ENCODE measurements at places on chromosomes 12 and 14.

DNA sequence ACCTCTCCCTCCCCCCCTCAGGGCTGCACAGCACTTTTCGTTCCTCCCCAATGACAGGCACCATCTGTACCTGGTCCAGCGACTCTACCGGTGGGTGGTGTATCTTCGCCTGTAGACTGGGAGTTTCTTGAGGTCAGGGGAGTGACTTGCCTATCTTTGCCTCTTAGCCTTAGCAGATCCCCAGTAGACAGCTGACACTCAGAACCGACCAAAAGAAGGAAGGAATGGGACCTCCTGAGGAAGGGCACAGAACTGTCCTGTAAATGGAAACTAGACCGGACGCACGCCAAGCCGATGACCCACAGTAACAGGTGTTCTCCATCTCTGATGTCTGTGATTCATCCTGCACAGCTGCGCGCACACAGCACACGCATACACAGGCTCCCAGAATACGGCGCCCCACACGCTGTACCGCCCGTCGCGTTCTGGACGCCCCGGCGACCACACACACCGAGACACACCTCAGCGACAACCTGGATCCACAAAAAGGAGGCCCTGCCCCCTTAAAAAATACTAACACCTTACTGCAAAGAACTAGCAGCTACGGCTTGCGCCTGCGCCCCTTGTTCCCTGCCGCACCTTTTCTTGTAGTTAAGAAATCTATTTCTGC, 673 bp upstream of the TTC9 start:
- peak; percentile 34 for DNase-seq

DNA sequence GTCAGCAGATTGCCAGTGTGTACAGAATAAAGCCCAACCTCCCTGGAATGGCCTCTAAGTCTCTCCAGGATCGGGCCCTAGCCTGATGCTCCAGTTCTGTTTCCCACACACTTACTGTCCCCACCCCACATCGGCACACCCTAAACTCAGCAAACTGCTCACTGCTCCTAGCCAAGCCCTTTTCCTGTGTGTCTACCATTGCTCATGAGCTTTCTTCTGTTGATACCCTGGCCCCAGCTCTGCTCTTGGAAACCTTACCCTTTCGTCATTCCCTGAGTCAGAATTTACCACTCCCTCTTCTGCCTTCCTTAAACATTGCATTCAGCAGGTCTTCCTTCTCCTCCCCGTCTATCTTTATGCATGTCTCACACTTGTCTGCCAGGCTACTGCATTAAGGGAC, 158.9 kb downstream of the TMX1 start:
- peak; percentile 98 for DNase-seq

DNA sequence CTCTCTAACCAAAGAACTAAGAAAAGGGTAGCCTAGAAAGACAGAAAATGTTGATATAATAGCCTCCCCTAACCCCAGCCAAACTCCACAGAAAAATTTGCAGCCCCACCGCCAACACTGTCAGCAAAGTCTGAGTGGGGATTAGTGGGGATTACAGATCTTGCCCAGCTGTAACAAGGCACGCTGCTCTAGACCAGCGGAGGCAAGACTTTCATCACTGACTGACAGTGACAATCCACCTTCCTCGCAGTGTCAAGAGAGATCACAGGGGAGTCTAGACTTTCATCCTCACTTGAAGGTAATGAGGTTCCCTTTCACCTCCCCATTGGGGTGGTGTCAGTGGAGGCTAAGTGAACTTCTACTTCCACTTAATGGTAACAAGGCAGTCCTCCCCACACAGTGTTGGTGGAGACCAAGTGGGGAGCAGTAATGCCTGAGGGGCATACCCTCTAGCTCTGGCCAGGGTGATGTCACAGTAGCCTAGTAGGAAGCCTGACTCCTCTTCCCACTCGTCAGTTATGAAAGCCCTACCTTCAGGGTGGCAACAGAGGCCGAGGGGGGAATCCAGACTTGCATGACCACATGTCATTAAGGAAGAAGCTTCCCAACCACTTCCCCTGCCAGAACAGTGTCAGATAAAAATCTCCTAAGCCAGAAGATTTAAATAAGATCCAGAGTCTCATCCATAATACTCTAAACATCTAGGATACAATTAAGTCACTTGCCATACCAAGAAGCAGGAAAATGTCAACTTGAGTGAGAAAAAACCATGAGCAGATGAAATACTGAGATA, 91.7 kb upstream of the RASSF8 start:
- no peak for DNase-seq

DNA sequence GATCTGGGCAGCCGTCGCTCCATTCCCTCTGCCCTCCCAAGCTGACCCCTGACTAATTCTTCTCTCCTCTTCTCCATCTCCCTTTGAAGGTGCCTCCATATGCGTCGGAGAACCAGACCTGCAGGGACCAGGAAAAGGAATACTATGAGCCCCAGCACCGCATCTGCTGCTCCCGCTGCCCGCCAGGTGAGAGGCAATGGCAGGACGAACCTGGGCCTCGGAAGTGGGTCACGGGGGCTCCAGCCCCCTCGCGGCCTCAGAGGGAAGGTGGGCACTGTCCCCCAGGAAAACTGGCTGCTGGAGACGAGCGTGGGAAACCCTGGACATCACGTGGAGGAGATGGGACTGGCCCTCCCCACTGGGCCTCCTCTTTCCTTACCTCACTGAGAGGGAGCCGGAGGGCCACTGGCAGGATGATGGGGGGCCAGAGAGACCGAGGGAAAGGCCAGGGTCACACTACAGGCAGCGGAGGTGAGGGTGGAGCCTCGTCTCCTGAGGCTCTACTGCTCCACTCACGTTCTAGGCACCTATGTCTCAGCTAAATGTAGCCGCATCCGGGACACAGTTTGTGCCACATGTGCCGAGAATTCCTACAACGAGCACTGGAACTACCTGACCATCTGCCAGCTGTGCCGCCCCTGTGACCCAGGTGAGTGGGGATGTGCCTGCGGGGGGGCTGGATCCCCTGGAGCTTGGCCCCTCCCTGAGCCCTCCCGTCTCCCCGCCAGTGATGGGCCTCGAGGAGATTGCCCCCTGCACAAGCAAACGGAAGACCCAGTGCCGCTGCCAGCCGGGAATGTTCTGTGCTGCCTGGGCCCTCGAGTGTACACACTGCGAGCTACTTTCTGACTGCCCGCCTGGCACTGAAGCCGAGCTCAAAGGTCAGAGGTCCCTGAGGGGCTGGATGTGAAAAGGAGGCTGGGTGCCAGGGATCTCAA, 806 bp downstream of the LTBR start:
- DNase-seq = peak; percentile 19

Data from fibroblast of mammary gland (primary cell).